Ecto neural progenitor cell (in vitro differentiated cells): ENCODE measurements at places on chromosomes 5 and 9.

DNA sequence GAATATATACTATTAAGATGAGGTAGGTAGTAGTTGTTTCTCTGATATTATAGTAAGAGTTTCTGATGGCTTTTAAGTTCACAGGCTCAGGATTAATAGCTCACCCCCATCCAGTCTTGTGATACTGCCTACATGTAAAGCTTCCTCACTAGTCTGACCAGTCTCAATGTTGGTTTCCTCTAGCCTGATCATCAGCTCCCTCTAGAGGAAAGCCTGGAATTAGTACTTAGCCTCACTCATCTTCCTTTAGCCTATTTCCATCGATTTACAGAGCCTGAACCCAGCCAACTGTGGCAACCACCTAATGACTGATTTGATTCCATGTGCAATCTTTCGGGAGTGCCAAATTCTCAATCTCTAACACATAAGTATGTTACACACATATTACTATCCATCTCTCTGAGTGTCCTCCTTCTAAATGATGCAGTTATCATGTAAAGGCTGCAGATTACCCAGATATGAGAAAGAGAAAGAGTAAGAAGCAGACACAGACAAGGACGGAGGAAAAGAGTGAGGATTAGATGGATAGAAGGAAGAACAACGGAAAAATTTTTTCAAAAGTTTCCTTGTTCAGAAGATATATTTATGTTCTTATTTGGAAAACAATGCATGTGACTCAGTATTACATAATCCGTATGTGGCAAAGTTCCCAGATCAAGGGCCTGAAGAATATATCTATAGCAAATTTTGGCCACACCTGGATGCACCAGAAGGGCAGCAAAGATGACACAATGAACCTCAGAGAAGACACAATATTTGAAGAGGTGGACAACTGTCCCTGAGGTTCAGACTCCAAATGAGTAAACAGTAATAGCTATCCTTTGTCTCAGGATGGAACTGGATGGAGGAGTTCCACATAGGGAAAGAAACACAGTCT is 333.7 kb downstream of the ELAVL2 start:
- no peak for DNase-seq

GRCh38 chr5:180069589-180070247 is 1.8 kb downstream of the RNF130 start:
- DNase-seq: no peak

DNA sequence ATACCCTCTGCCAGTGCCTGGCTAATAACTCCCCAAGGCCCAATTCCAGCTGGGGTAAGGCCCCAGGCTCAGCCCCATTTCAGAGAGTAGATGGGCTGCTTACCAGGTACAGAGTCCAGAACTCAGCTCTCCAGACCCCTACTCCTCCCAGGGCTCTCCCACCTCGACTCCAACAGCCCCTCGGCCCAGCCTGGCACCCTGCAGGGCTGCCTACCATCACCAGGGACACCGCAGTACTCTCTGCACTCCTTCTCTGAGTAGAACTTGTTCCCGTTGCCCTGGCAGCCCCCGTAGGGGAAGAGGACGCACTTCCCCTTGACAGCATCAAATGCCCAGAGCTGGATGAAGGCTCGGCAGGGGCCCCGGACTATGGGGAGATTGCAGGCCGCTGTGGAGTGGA is 17.4 kb downstream of the AMBP start:
- DNase-seq: no peak

- DNase-seq: no peak
Measured at GRCh38 chr5:16780325-16780724, 155.8 kb downstream of the MYO10 start.

- DNase-seq: no peak
Measured at GRCh38 chr9:123049589-123050222, 16.2 kb downstream of the GPR21 start.

DNA sequence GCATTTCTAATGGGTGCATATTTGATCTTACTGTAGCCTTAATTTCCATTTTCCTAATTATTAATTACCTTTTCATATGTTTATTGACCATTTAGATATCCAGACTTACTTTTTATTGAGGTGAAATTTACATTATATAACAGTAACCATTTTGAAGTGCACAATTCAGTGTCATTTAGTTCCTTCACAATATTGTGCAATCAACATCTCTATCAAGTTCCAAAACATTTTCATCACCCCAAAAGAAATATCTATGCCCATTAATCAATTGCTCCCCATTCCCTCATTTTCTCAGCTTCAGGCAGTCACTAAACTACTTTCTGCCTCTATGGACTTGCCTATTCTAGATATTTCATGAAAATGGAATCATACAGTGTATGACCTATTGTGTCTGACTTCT is 5.9 kb downstream of the COL15A1 start:
- DNase-seq: no peak

GRCh38 chr9:109721001-109721400 is 59.0 kb upstream of the PALM2AKAP2 start:
- no peak for DNase-seq

DNA sequence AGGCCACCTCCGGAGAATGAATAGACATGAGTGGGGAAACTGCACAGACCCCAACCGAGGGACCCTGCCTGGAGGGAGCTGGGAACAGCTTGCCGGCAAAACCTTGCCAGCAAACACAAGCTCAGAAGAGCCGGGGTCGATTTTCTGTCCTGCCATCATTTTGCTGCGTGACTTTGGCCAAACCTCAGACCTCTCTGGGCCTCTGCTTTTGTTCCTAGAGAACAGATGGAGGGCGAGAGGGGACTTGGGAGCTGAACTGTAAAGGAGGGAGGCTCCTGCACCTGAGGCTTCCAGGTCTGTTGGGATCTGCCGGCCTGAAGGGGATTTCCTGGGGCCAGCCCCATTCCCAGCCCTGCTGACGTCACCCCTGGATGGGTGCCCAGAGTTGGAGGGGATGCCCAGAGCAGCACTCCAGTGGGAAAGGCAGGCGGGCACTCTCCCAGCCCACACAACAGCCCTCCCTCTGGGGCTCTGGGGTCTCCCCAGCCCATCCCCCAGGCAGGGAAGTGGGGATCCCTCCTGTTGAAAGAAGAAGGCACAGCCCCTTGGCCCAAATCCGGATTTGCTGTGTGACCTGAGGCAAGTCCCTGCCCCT is 40.4 kb upstream of the SYNPO start:
- DNase-seq: no peak

GRCh38 chr5:43192558-43193180 is 644 bp downstream of the NIM1K start:
- peak; percentile 53 for DNase-seq

DNA sequence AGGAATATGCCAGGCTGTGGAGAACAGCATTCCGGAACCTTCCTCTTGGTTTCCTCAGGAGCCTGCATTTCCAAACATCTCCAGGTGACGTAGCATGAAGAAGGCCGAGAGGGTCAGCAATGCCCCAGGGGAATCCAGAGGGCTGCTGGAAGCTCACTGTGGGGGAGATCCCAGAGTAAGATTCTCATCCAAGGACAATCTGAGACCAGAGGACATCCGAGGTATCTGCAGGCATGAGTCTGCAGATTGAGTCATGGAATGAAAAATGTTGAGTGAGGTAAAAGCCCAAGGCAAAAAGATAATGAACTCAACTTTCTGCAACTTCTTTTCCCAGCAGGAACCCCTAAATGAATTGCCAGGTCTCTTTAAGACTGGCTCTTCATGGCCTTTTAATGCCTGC is 73.5 kb downstream of the KIF4B start:
- no peak for DNase-seq

- no peak for DNase-seq
Measured at GRCh38 chr5:61746831-61747575, 414.9 kb downstream of the ZSWIM6 start.

GRCh38 chr5:125974679-125975078 is 448.5 kb upstream of the GRAMD2B start:
- DNase-seq: no peak
